ENCODE measurements at places on chromosomes 5 and 9. TPM values are rescaled to one million over a fixed set of nuclear protein-coding genes. Genes with fewer than 3 reads are reported as not detected.
A peak's percentile ranks its signal among the peaks of the same experiment; 100 is the strongest.

Gene C5
- 1.1 TPM for total RNA-seq

Gene LCN15
- total RNA-seq, result not detected

Gene LECT2
- not detected for total RNA-seq

Gene PCDHGA6
- total RNA-seq, result 0.15 TPM

- H3K27ac ChIP-seq, result no peak overlapping the region
- DNase-seq, result no peak
- H3K4me1 ChIP-seq, result peaks cover 24% of the 10 kb centered on the region
Observed at GRCh38 chr9:95458666-95459065, 58.1 kb downstream of the PTCH1 start.

GRCh38 chr9:137611623-137612609 lies 6.4 kb downstream of the ARRDC1 start:
- no peaks in the 10 kb centered on the region for H3K27me3 ChIP-seq
- H3K4me3 ChIP-seq, result no peak overlapping the region
- peak overlapping the region; percentile 9 for H3K27ac ChIP-seq
- H3K36me3 ChIP-seq, result no peaks in the 10 kb centered on the region
- DNase-seq, result no peak
- peaks cover 24% of the 10 kb centered on the region for H3K4me1 ChIP-seq

GRCh38 chr9:18710065-18710464 lies 236.1 kb downstream of the ADAMTSL1 start:
- H3K4me1 ChIP-seq, result no peaks in the 10 kb centered on the region
- H3K27ac ChIP-seq, result no peak overlapping the region
- no peak for DNase-seq
- no peaks in the 10 kb centered on the region for H3K27me3 ChIP-seq
- no peaks in the 10 kb centered on the region for H3K36me3 ChIP-seq

DNA sequence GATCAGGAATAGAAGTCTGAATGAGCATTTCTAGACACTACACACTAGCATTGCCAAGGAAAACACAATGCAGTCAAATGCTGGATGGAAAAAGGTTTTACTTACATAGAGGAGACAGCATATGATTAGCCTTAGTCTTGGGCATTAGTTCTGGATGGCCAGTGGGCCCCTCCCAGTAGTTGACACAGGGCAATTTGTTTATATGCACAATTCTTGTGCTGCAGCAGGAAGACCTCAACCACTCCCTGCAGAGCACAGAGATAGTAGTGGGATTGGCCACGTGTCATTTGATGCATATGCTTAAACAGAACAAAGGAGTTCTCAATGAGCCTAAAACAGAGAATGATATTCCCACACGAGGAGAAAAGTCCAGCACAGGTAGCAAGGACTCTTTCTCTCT lies 1496.2 kb upstream of the CDH6 start:
- H3K27me3 ChIP-seq, result no peaks in the 10 kb centered on the region
- no peak for DNase-seq
- H3K4me1 ChIP-seq, result no peaks in the 10 kb centered on the region

DNA sequence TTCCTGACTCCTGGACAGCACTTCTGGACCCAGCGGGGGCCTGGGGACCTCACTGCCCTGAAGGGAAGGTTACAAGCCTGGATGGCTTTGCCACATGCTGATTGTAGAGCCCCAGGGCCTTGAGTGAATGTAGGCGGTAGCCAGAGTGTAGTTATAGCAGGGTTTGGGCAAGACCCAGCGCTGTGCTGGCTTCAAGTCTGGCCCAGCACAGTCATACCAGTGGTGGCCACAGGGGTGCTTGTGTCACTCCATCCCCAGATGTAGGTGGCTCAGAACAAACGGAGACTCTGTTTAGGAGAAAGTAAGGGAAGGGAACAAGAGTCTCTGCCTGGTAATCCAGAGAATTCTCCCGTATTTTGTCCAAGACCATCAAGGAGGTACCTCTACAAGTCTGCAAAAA lies 84.6 kb downstream of the STARD4 start:
- no peak overlapping the region for H3K27ac ChIP-seq
- H3K27me3 ChIP-seq, result no peaks in the 10 kb centered on the region
- H3K4me3 ChIP-seq, result no peak overlapping the region
- no peaks in the 10 kb centered on the region for H3K36me3 ChIP-seq
- H3K4me1 ChIP-seq, result no peaks in the 10 kb centered on the region
- DNase-seq, result no peak

DNA sequence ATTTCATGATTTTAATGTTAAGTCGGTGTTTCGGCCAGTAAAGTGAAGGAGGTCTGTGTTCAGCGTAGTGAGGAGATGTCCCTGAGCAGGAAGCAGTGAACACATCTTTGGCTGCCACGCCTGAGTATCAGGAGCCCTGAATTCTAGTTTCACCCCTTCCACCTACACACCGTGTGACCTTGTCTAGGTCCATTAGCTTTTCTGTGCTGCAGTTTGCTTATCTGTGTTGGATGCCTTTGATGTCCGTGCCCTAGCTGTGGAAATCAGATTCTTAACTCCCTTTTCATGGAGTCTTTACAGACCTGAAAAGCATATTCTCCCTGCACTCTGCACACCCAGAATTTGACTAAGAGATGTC lies 601 bp downstream of the FBXO38 start:
- no peaks in the 10 kb centered on the region for H3K27me3 ChIP-seq
- no peak for DNase-seq
- peaks cover 44% of the 10 kb centered on the region for H3K4me1 ChIP-seq

GRCh38 chr9:121261755-121262154 lies 6.2 kb upstream of the GSN start:
- no peaks in the 10 kb centered on the region for H3K27me3 ChIP-seq
- no peaks in the 10 kb centered on the region for H3K4me1 ChIP-seq
- H3K4me3 ChIP-seq, result no peak overlapping the region
- H3K36me3 ChIP-seq, result no peaks in the 10 kb centered on the region
- no peak overlapping the region for H3K27ac ChIP-seq
- no peak for DNase-seq

DNA sequence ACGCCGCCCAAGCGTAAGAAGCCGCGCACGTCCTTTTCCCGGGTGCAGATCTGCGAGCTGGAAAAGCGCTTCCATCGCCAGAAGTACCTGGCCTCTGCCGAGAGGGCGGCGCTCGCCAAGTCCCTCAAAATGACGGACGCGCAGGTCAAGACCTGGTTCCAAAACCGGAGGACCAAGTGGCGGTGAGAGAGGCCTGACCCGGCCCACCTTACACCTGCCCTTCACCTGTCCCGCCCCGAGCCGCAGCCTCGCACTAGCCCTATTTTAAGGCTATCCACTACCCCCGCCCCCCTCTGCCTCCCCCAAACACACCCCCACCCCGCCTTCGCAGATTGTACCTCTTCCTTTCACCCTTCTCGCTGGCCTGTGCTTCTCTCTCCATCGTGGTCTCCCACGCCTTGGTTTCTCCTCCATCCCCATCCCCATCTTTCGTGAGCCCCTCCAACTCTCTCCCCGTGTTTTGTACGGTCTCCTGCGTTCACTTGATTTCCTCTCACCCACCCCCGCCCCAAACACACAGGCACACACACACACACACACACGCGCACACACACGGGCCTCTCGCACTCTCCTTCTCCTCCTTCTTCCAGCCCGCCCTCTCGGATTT lies 1.3 kb downstream of the TLX3 start:
- H3K27ac ChIP-seq, result no peak overlapping the region
- H3K27me3 ChIP-seq, result peaks cover 30% of the 10 kb centered on the region
- no peaks in the 10 kb centered on the region for H3K4me1 ChIP-seq

- DNase-seq, result no peak
- no peak overlapping the region for H3K4me3 ChIP-seq
- H3K4me1 ChIP-seq, result no peaks in the 10 kb centered on the region
- no peak overlapping the region for H3K27ac ChIP-seq
- no peaks in the 10 kb centered on the region for H3K36me3 ChIP-seq
- H3K27me3 ChIP-seq, result no peaks in the 10 kb centered on the region
Observed at GRCh38 chr5:77718934-77719610, 57.1 kb downstream of the TBCA start.

- no peaks in the 10 kb centered on the region for H3K27me3 ChIP-seq
- peaks cover 12% of the 10 kb centered on the region for H3K4me1 ChIP-seq
- H3K4me3 ChIP-seq, result no peak overlapping the region
- peak; percentile 22 for DNase-seq
- H3K36me3 ChIP-seq, result no peaks in the 10 kb centered on the region
Observed at GRCh38 chr5:158958021-158958994, 141.4 kb downstream of the EBF1 start.

DNA sequence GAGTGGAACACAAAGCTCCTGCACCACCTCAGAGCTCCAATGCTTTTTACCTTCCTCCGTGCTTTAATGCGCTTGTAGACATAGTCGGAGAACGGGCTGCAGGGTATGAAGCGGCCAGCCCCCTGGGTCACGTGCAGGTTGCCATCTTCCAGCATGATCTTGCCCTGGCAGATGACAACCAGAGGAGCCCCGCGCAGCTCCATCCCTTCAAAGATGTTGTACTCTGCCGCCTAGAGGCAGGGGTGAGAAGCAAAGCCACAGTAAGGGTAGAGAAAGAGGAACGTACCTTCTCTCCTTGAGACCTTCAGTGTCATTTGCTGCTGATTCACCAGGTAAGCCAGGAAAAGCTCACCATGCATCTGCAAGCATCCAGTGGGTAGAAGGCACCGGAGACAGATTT lies 112.3 kb downstream of the DPYSL3 start:
- DNase-seq, result no peak
- no peak overlapping the region for H3K27ac ChIP-seq
- H3K36me3 ChIP-seq, result no peaks in the 10 kb centered on the region
- H3K4me1 ChIP-seq, result no peaks in the 10 kb centered on the region

GRCh38 chr9:120735415-120736126 lies 21.3 kb upstream of the MEGF9 start:
- H3K36me3 ChIP-seq, result no peaks in the 10 kb centered on the region
- no peaks in the 10 kb centered on the region for H3K27me3 ChIP-seq
- no peak for DNase-seq
- no peak overlapping the region for H3K4me3 ChIP-seq
- no peaks in the 10 kb centered on the region for H3K4me1 ChIP-seq

DNA sequence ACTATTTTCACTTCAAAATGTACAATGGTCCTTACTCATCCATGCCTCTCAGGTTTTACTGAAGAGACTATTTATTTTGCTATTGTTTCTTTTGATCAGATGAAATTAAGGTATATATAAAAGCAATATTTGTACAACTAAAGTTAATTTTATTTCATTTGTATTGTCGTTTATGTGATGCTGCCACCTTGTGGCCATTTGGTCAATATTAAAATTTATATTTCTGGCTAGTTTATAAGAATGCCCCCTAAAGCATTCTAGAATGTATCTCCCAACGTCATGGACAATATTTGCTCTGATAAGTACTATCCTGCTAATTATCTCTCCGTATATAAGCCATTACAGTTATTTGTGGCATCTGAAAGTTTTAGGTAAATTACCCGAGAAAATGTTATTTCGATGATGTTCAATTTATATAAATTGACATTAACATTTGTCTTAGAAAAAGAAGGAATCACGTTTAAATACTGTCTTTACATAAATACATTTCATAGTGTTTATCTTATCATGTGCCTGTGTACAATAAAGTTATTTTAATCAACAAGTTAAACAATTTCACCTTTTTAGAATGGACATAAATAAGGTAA lies 680.0 kb downstream of the TAF11L14 start:
- H3K36me3 ChIP-seq, result no peaks in the 10 kb centered on the region
- no peak overlapping the region for H3K4me3 ChIP-seq
- H3K27me3 ChIP-seq, result no peaks in the 10 kb centered on the region
- no peaks in the 10 kb centered on the region for H3K4me1 ChIP-seq
- H3K27ac ChIP-seq, result no peak overlapping the region
- no peak for DNase-seq

- H3K4me1 ChIP-seq, result peaks cover 18% of the 10 kb centered on the region
- H3K27me3 ChIP-seq, result no peaks in the 10 kb centered on the region
- H3K27ac ChIP-seq, result peak overlapping the region; percentile 95
- H3K36me3 ChIP-seq, result peaks cover 4% of the 10 kb centered on the region
Observed at GRCh38 chr9:128370367-128370751, 815 bp upstream of the URM1 start.

Data from CD8-positive, alpha-beta memory T cell (primary cell).